ENCODE measurements at places on chromosomes 7 and 10.

- no peak for DNase-seq
- H3K27me3 ChIP-seq = no peaks in the 10 kb centered on the region
These were observed 20.8 kb upstream of the ERVW-1 start for GRCh38 chr7:92498557-92498956.

DNA sequence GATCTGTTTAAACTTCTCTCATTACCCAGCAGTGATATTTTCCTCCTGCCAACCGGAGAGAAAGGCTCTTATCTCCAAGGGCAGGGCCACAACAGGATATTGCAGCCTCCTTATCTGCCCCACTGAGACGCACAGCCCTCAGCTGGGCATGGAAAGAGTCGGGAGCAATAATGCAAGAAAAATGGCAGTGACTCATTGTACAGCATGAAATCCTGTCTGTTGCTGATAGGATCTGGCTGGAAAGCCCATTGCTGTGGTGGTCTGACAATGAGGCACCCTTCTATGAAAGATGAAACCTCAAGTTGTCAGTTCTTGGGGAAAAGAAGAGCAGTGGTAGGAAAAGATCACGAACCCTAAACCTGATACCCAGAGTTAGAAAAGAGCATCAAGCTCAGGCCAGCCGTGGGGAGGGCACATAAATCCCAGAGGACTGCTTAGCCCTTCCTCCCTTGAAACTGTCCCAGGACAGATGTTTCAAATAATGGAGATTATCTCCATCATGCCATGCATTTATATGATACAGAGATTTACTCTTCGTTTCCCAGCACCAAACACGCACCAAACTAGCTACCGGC is 47.0 kb upstream of the FIGNL1 start:
- no peaks in the 10 kb centered on the region for H3K36me3 ChIP-seq
- no peak overlapping the region for H3K4me3 ChIP-seq
- H3K27ac ChIP-seq = no peak overlapping the region
- DNase-seq = no peak

GRCh38 chr7:28500138-28500537 is 87.8 kb downstream of the CREB5 start:
- no peak overlapping the region for H3K27ac ChIP-seq
- no peaks in the 10 kb centered on the region for H3K36me3 ChIP-seq
- DNase-seq = no peak
- no peaks in the 10 kb centered on the region for H3K4me1 ChIP-seq

DNA sequence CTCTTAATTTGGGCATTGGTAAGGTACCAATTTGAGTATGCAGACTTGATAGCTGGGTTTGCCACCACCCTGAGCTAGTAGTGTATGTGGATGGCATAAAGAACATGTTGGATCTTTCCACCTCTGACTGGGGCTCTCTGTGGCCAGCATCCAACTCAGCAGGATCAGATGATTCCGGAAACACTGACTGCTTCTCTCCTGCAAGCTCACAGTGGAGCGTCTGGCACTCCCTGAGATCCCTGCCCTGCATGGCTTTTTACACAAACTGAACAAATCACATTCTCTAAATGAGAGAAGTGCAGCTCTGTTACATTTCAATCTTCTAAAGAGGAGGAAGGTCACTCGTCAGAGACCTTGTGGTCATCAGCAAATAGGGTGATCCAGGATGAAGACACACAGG is 1057.5 kb downstream of the NRG3 start:
- no peak overlapping the region for H3K27ac ChIP-seq
- no peak overlapping the region for H3K4me3 ChIP-seq
- DNase-seq = no peak

DNA sequence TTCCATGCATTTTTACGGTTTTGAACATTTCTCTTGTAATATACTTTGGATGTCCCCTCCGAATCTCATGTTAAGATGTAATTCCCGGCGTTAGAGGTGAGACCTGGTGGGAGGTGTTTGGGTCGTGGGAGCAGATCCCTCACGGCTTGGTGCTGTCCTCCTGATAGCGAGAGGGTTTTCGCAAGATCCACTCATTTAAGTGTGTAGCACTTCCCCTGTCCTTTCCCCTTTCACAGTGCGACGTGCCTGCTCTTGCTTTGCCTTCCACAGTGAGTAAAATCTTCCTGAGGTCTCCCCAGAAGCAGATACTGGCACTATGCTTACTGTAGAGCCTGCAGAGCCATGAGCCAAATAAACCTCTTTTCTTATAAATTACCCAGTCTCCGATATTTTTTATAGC is 6.6 kb downstream of the GPR141 start:
- no peak for DNase-seq
- H3K36me3 ChIP-seq = no peaks in the 10 kb centered on the region
- H3K27ac ChIP-seq = no peak overlapping the region
- H3K4me3 ChIP-seq = no peak overlapping the region
- no peaks in the 10 kb centered on the region for H3K4me1 ChIP-seq
- H3K27me3 ChIP-seq = no peaks in the 10 kb centered on the region

- H3K4me3 ChIP-seq = no peak overlapping the region
- no peak overlapping the region for H3K27ac ChIP-seq
- no peaks in the 10 kb centered on the region for H3K4me1 ChIP-seq
These were observed 97.9 kb downstream of the TSPAN12 start for GRCh38 chr7:120760050-120760449.

DNA sequence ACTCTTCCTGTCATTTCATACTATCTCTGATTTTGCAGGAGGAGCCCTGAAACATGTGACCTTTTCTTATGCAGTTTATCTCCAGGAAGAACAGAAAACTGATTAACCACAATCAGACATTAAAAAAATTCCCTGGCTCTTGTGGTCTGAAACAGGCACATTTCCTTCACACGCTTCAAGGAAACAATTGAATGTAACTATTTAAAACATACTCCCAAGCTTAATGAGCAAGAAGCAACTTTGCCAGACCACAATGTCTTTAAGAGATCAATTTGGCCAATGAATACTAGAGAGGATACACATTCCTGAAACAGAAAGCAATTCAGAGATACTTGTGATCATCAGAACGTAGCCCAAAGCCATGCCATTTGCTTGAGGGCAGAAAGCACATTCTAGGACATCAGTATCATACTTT is 65.8 kb downstream of the PIP4K2A start:
- H3K4me3 ChIP-seq = no peak overlapping the region
- H3K27me3 ChIP-seq = no peaks in the 10 kb centered on the region
- DNase-seq = no peak
- H3K36me3 ChIP-seq = no peaks in the 10 kb centered on the region

- DNase-seq = no peak
- H3K36me3 ChIP-seq = no peaks in the 10 kb centered on the region
- H3K4me3 ChIP-seq = no peak overlapping the region
- no peaks in the 10 kb centered on the region for H3K27me3 ChIP-seq
These were observed 69.0 kb downstream of the ATXN7L1 start for GRCh38 chr7:105807448-105807762.

- peaks cover 5% of the 10 kb centered on the region for H3K4me1 ChIP-seq
- no peaks in the 10 kb centered on the region for H3K27me3 ChIP-seq
- DNase-seq = no peak
- H3K27ac ChIP-seq = no peak overlapping the region
These were observed 11.2 kb upstream of the THSD7A start for GRCh38 chr7:11843113-11843765.

- no peak overlapping the region for H3K27ac ChIP-seq
- H3K4me1 ChIP-seq = no peaks in the 10 kb centered on the region
- H3K4me3 ChIP-seq = no peak overlapping the region
- H3K27me3 ChIP-seq = no peaks in the 10 kb centered on the region
These were observed 106.9 kb upstream of the NPS start for GRCh38 chr10:127442220-127442525.

DNA sequence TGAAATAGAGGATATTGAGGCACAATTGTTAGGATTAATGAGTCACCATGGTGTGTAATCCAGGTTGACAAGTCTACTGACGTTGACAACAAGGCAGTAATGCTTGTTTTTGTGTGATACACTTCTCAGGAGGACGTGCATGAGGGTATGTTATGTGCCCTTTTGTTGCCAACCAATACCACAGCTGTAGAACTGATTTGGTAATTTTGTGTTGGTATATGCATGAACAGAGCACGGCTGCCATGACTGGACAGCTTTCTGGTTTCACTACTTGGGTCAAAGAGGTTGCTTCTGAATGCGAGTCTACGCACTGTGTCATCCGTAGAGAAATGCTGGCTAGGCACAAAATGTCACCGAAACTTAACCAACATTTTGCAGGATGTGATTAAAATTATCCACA is 32.9 kb downstream of the PHTF2 start:
- H3K27me3 ChIP-seq = no peaks in the 10 kb centered on the region
- no peak for DNase-seq
- no peak overlapping the region for H3K27ac ChIP-seq
- H3K4me1 ChIP-seq = no peaks in the 10 kb centered on the region

- H3K27me3 ChIP-seq = no peaks in the 10 kb centered on the region
- H3K36me3 ChIP-seq = no peaks in the 10 kb centered on the region
- no peaks in the 10 kb centered on the region for H3K4me1 ChIP-seq
- no peak for DNase-seq
- H3K27ac ChIP-seq = no peak overlapping the region
These were observed 57.8 kb upstream of the OPALIN start for GRCh38 chr10:96416643-96417042.

- no peaks in the 10 kb centered on the region for H3K4me1 ChIP-seq
- no peaks in the 10 kb centered on the region for H3K27me3 ChIP-seq
- no peak overlapping the region for H3K4me3 ChIP-seq
- no peak for DNase-seq
- H3K27ac ChIP-seq = no peak overlapping the region
- no peaks in the 10 kb centered on the region for H3K36me3 ChIP-seq
These were observed 32.8 kb downstream of the TSPAN12 start for GRCh38 chr7:120825152-120825551.

GRCh38 chr10:16907687-16908086 is 90.5 kb upstream of the RSU1 start:
- H3K4me3 ChIP-seq = no peak overlapping the region
- no peak for DNase-seq
- no peak overlapping the region for H3K27ac ChIP-seq
- H3K27me3 ChIP-seq = no peaks in the 10 kb centered on the region

DNA sequence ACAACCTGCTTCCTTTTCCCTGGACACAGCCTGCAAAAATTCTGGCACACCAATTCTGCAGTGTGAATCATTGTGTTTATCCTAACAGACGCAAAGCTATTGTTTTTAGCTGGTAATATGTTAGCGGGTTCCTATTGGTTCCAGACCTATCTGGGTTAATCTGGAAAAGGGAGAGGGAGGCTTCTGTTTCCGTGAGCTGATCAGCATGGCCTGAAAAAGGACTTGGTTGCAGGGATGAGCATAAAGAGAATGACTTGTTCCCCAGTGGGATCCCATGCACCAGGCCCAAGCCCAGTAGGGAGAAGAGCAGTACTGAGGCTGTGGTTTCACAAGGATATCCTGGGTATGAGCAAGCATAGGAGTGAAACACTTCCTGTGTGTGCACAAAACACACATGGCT is 78.4 kb downstream of the PDE1C start:
- no peak overlapping the region for H3K4me3 ChIP-seq
- DNase-seq = no peak
- H3K27ac ChIP-seq = no peak overlapping the region
- no peaks in the 10 kb centered on the region for H3K4me1 ChIP-seq
